Calu3 (cell line): ENCODE measurements at places on chromosomes 2 and 18. TPM values are rescaled to one million over a fixed set of nuclear protein-coding genes. Genes with fewer than 3 reads are reported as not detected.

DNA sequence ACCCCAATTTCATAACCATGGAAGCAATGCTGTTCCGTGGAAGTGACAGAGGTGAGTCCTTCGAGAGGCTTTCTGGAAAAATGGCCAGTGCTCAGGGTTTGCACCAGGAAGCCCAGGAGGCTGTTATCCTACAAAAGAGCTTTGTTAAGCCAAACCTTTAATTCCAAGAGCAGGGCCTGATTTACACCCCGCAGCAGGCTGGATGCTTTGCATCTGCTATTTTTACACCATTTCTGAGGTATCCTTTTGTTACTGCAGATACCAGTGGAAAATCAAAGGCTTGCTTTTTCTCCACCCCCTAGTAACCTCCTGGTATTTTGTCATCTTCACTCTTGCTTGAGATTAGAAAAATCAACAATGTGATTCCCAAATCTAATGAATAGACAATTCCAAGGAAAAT, 380.6 kb downstream of the SOX11 start:
- no peak overlapping the region for H3K4me3 ChIP-seq
- H3K4me1 ChIP-seq = peaks cover 11% of the 10 kb centered on the region
- no peaks in the 10 kb centered on the region for H3K27me3 ChIP-seq
- H3K27ac ChIP-seq = no peak overlapping the region
- DNase-seq = no peak

- peaks cover 8% of the 10 kb centered on the region for H3K4me1 ChIP-seq
- no peak overlapping the region for H3K4me3 ChIP-seq
- H3K36me3 ChIP-seq = no peaks in the 10 kb centered on the region
- no peak for DNase-seq
Observed at GRCh38 chr2:16302431-16303272, 362.3 kb downstream of the MYCN start.

DNA sequence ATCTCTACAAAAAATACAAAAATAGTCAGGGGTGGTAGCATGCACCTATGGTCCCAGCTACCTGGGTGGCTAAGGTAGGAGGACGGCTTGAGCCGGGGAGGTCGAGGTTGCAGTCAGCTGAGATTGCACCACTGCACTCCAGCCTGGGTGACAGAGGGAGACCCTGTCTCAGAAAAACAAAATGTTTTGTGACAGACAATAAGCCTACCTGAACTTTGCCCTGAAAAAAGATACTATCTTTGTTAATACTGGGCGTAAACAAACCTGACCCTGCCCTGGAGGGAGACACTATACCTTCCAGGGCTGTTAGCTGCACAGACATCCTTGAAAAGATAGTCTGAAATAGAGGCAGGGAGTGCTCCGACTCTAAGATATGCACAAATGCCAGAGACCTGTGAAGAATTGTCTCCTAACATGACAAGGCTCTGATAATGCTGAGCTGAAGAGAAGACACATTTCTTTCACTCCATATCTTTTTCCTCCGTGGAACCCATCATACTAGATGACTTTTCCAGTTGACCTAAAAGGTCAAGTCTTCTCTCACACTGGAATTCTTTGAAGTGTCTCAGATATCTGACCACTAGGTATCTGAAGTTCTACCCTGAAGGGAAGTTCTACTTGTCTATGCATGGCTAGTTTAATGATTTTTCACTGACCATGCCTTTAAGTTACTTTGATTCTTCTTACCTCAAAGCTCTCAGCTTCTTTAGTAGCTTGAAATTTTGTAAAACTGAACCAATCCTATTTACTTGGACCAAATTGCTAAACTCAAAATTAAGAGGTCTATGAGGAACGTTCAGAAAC, 20.9 kb upstream of the HK2 start:
- H3K36me3 ChIP-seq = no peaks in the 10 kb centered on the region
- peaks cover 23% of the 10 kb centered on the region for H3K27me3 ChIP-seq
- no peak overlapping the region for H3K27ac ChIP-seq
- DNase-seq = no peak
- peaks cover 9% of the 10 kb centered on the region for H3K4me1 ChIP-seq

- H3K4me3 ChIP-seq = no peak overlapping the region
- no peak for DNase-seq
- no peaks in the 10 kb centered on the region for H3K27me3 ChIP-seq
- no peaks in the 10 kb centered on the region for H3K36me3 ChIP-seq
- no peak overlapping the region for H3K27ac ChIP-seq
Observed at GRCh38 chr2:39629646-39630045, 36.1 kb upstream of the TMEM178A start.

Gene SALL3
- not detected in 2 replicates for total RNA-seq

Gene LRRC30
- not detected in 2 replicates for total RNA-seq

- H3K27me3 ChIP-seq = no peaks in the 10 kb centered on the region
- DNase-seq = no peak
- peaks cover 4% of the 10 kb centered on the region for H3K36me3 ChIP-seq
Observed at GRCh38 chr2:159521272-159521671, 95.1 kb downstream of the BAZ2B start.

DNA sequence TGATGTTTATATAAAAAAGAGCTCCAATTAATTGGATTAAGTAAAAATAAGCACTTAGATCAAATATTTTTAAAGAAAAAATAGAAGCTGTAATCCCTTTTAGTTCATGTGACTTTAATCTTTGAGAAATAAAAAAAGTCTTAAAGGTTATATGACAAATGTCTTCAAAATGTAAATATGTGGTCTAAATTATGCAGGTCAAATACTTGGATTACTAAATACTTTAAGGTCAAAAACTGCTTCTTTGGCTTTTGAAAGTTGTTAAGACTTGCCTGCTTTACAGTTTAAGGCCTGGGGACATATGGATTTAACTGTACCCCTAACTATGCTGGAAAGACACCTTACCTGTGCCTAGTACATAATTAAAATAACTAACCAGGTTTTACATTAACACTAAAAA, 15.5 kb upstream of the PDK1 start:
- no peaks in the 10 kb centered on the region for H3K4me1 ChIP-seq
- no peaks in the 10 kb centered on the region for H3K36me3 ChIP-seq
- DNase-seq = no peak
- peaks cover 18% of the 10 kb centered on the region for H3K27me3 ChIP-seq
- H3K4me3 ChIP-seq = no peak overlapping the region

GRCh38 chr2:85564144-85564563, 2.9 kb upstream of the GGCX start:
- H3K27ac ChIP-seq = no peak overlapping the region
- H3K36me3 ChIP-seq = peaks cover 19% of the 10 kb centered on the region
- no peak overlapping the region for H3K4me3 ChIP-seq
- DNase-seq = no peak
- no peaks in the 10 kb centered on the region for H3K27me3 ChIP-seq
- peaks cover 18% of the 10 kb centered on the region for H3K4me1 ChIP-seq

DNA sequence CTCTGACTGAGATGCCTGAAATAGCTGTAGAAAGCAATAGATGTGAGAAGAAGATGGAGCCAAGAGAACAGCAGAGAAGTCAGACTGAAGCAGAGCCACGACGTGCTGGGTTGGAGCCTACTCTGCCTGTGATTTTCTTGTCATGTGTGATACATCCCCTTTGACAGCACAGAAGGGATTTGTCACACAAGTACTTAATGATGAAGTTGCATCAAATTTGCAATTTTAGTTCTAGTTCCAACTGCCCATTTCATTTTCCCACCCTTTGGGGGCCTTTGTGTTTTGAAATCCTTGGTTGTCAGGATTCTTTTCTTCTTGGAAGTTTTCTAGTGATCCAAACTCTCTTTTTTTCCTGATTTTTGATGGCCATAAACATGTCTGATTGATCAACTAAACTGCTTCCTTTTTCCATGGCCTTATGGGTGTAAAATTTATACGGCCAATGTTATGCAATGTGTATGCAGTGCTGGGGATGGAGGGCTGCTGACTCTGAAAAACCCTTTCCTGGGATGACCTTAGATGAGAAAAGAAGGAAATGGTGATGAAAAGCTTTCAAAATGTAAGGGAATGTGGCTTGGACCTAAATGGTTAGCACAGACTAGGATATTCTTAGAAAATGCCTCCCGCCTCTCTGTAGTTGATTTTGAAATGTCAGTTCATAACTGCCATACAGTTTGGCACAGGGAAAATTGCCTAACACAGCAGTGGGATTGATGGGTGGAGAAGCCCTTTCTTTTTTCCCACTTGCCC, 9.6 kb upstream of the B3GNT2 start:
- no peaks in the 10 kb centered on the region for H3K4me1 ChIP-seq
- no peaks in the 10 kb centered on the region for H3K36me3 ChIP-seq
- no peak overlapping the region for H3K27ac ChIP-seq
- peaks cover 33% of the 10 kb centered on the region for H3K27me3 ChIP-seq
- DNase-seq = no peak

- no peak overlapping the region for H3K27ac ChIP-seq
- H3K36me3 ChIP-seq = no peaks in the 10 kb centered on the region
- DNase-seq = no peak
- no peaks in the 10 kb centered on the region for H3K4me1 ChIP-seq
- no peak overlapping the region for H3K4me3 ChIP-seq
Observed at GRCh38 chr2:221034973-221035372, 537.1 kb downstream of the EPHA4 start.

DNA sequence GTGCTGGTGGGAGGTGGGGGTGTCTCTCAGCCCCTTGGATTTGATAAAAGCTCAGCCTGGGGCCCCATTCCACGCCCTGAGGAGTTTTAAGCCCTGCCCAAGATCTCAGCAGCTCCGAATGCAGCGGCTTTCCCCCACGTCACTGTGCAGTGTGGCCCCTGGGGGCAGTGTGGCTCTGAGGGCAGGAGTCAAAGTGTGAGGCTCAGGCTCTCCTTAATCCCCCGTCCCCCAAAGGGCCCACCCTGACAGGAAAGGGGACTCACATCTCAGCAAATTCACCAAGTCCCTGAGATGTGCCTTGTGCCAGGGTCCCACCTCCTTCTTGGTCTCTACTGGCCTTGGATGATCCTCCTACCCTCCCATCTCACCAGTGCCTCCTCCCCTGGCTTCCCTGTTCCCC, 25.2 kb downstream of the NPPC start:
- H3K4me3 ChIP-seq = peak overlapping the region; percentile 45
- H3K27ac ChIP-seq = no peak overlapping the region
- peaks cover 15% of the 10 kb centered on the region for H3K4me1 ChIP-seq

Gene EFR3B
- 0.10 and 0.17 TPM in 2 replicates for total RNA-seq

Gene MRPL30
- 38.8 and 39.0 TPM in 2 replicates for total RNA-seq

Gene NEB
- 27.5 and 50.0 TPM in 2 replicates for total RNA-seq

- H3K36me3 ChIP-seq = peaks cover 42% of the 10 kb centered on the region
- H3K4me3 ChIP-seq = no peak overlapping the region
- H3K27ac ChIP-seq = no peak overlapping the region
- peaks cover 8% of the 10 kb centered on the region for H3K4me1 ChIP-seq
- no peaks in the 10 kb centered on the region for H3K27me3 ChIP-seq
- no peak for DNase-seq
Observed at GRCh38 chr2:240018071-240018750, 6.9 kb downstream of the NDUFA10 start.

Gene PARD3B
- 10.1 and 12.1 TPM in 2 replicates for total RNA-seq

GRCh38 chr2:233209533-233210171, 41.8 kb upstream of the ATG16L1 start:
- peaks cover 38% of the 10 kb centered on the region for H3K4me1 ChIP-seq
- no peak overlapping the region for H3K4me3 ChIP-seq
- H3K36me3 ChIP-seq = peaks cover 4% of the 10 kb centered on the region

Gene TUBA4B
- total RNA-seq = not detected in 2 replicates

Gene HOXD8
- total RNA-seq = not detected in 2 replicates

Gene BMP10
- not detected in 2 replicates for total RNA-seq

GRCh38 chr18:51721996-51722395, 524.5 kb upstream of the MEX3C start:
- no peaks in the 10 kb centered on the region for H3K36me3 ChIP-seq
- H3K4me1 ChIP-seq = no peaks in the 10 kb centered on the region
- H3K4me3 ChIP-seq = no peak overlapping the region
- no peak overlapping the region for H3K27ac ChIP-seq
- H3K27me3 ChIP-seq = no peaks in the 10 kb centered on the region

GRCh38 chr2:155980941-155981560, 351.5 kb downstream of the NR4A2 start:
- no peak overlapping the region for H3K4me3 ChIP-seq
- peaks cover 12% of the 10 kb centered on the region for H3K4me1 ChIP-seq
- DNase-seq = no peak
- H3K36me3 ChIP-seq = no peaks in the 10 kb centered on the region

Gene LPIN1
- total RNA-seq = 46.2 and 53.5 TPM in 2 replicates

DNA sequence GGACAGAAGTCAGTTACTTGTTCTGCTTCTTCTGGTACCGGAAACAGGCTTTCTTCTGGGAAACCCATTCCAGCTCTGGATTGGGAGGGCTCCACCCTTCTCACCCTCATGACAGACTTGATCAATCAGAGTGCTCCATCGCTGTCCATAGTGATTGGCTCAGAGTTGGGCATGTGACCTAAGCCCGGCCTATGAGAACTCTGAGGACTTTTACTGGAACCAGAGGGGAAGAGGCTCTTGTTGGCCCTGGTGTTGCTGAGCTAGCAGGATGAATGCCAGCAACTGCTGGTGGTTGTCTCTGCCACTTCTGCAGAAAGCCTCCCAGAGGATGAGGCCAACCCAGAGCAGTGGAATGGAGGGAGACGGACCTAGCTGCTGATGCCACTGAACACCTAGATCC, 33.3 kb downstream of the TMEM37 start:
- no peak overlapping the region for H3K4me3 ChIP-seq
- DNase-seq = no peak
- H3K27me3 ChIP-seq = peaks cover 2% of the 10 kb centered on the region
- H3K36me3 ChIP-seq = no peaks in the 10 kb centered on the region
- H3K4me1 ChIP-seq = no peaks in the 10 kb centered on the region

- H3K4me1 ChIP-seq = no peaks in the 10 kb centered on the region
- no peak for DNase-seq
- H3K27me3 ChIP-seq = peaks cover 67% of the 10 kb centered on the region
- H3K36me3 ChIP-seq = no peaks in the 10 kb centered on the region
- no peak overlapping the region for H3K27ac ChIP-seq
- H3K4me3 ChIP-seq = no peak overlapping the region
Observed at GRCh38 chr2:68774569-68775271, 40.1 kb downstream of the ARHGAP25 start.

- peak within 1 kb of the TSS; percentile 39 for H3K4me3 ChIP-seq
- DNase-seq = peak; percentile 16
Observed at GRCh38 chr2:98346311-98347236, at the start of gene CNGA3. CNGA3 (plus strand) TSS chr2:98346456; CDS start chr2:98369976, 23,520 bp downstream.

- no peaks in the 10 kb centered on the region for H3K36me3 ChIP-seq
- no peak overlapping the region for H3K27ac ChIP-seq
- H3K4me1 ChIP-seq = no peaks in the 10 kb centered on the region
- H3K4me3 ChIP-seq = no peak overlapping the region
- no peaks in the 10 kb centered on the region for H3K27me3 ChIP-seq
Observed at GRCh38 chr2:42638080-42638784, 69.8 kb downstream of the MTA3 start.

Gene GATA6
- total RNA-seq = 54.6 and 58.4 TPM in 2 replicates

Gene TEKT4
- 0.24 TPM in 1 of 2 replicates, not detected in the other for total RNA-seq

DNA sequence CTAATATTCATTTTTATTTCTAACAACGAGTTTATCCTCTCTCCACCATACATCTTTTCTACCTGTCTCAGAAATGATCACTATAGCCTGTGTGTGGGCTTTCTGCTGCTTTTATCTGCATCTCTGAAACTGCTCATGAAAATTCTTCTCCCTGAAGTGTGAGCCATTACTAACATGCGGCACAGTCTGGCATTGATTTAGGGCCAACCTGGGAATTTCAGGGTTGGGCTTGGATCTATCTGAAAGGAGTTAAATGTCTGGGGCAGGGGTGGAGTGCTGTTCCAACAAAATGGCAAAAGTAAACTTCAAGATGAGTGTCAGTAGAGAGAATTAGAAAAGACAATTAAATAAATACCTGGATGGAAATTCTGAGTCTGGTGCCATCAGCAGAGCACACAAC, 198.2 kb upstream of the OSR1 start:
- no peaks in the 10 kb centered on the region for H3K4me1 ChIP-seq
- no peaks in the 10 kb centered on the region for H3K36me3 ChIP-seq
- DNase-seq = no peak
- no peak overlapping the region for H3K27ac ChIP-seq
- no peak overlapping the region for H3K4me3 ChIP-seq
- no peaks in the 10 kb centered on the region for H3K27me3 ChIP-seq

Gene FSHR
- total RNA-seq = not detected in 2 replicates

Gene MRO
- total RNA-seq = not detected in 2 replicates

Gene RPL31
- total RNA-seq = 1,080 and 1,158 TPM in 2 replicates
